ENCODE measurements at places on chromosomes 6 and 20. TPM values are rescaled to one million over a fixed set of nuclear protein-coding genes. Genes with fewer than 3 reads are reported as not detected.

Gene ACSS2
- total RNA-seq, result 31.3 TPM

Gene TMEM244
- total RNA-seq, result not detected

- peak overlapping the region; percentile 99 for H3K27ac ChIP-seq
- peak overlapping the region; percentile 91 for H3K4me3 ChIP-seq
- peaks cover 5% of the 10 kb centered on the region for H3K36me3 ChIP-seq
These were observed 778 bp upstream of the LOC128125822 start for GRCh38 chr6:63571361-63572043.

GRCh38 chr6:105388392-105388791, 14.5 kb downstream of the PREP start:
- H3K4me1 ChIP-seq, result no peaks in the 10 kb centered on the region
- no peak for DNase-seq
- no peaks in the 10 kb centered on the region for H3K27me3 ChIP-seq
- no peak overlapping the region for H3K4me3 ChIP-seq
- peaks cover 10% of the 10 kb centered on the region for H3K36me3 ChIP-seq
- no peak overlapping the region for H3K27ac ChIP-seq

- peak; percentile 22 for DNase-seq
- H3K27me3 ChIP-seq, result no peaks in the 10 kb centered on the region
- peaks cover 5% of the 10 kb centered on the region for H3K36me3 ChIP-seq
- peak overlapping the region; percentile 99 for H3K4me3 ChIP-seq
- H3K27ac ChIP-seq, result peak overlapping the region; percentile 99
- peaks cover 39% of the 10 kb centered on the region for H3K4me1 ChIP-seq
These were observed 645 bp downstream of the REV3L start for GRCh38 chr6:111482188-111482958.

GRCh38 chr20:24381886-24382285, 87.5 kb upstream of the SYNDIG1 start:
- H3K27me3 ChIP-seq, result peaks cover 29% of the 10 kb centered on the region
- H3K36me3 ChIP-seq, result no peaks in the 10 kb centered on the region
- peaks cover 15% of the 10 kb centered on the region for H3K4me1 ChIP-seq
- no peak overlapping the region for H3K4me3 ChIP-seq
- no peak overlapping the region for H3K27ac ChIP-seq
- no peak for DNase-seq
